ENCODE measurements at places on chromosomes 2 and 18.

DNA sequence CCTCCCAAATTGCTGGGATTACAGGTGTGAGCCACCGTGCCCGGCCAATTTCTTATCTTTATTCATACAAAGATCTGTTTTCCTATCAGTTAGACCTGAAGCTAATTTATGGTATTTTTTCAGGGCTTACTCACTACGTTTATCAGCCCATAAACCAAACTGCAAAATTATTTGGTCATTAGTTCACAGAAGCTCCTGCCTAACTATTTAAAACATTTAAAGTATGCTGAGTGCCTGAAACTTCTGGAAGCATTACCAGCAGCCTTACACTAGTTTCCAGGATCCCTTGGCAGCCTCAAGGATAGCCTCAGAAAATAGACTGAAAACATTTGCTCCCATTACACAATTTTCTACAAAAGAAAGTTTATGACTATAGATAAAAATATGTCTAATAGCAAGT is 68.8 kb downstream of the GALNT13 start:
- DNase-seq, result no peak

DNA sequence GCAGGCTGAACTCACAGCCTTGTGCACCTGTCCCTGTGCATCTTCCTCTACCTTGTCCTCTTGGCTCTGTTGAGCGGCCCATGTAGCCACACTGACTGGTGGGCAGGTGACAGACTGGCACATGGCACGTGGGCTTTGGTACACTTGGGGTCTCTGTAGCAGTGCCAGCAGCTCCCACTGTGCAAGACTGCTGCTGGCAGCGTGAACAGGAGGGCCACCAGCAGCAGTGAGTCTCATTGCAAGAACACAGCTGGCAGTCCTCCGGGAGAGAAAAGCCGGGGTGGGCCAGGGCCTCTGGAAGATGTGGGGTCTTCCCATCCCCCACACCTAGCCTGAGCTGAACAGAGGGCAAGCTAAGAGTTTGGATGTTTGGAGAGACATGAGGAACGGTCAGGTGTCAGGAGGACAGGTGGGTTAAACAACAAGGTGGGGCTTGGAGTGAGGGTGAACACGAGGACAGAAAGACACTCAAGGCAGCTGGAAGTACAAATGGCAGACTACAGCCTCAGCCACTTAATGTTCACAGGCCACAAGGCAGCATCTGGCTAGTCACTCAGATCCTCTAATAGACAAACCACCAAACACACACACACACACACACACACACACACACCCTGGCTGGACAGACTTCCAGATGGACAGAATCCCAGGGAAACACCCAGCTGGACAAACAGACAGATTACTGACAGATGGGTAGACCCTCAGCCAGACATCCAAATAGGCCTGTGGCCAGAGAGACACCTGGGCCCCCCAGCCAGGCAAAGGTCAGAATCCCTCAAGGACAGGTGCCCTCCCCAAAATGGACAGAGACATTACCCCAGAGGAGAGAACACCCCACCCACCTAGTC is 2.3 kb upstream of the PTPN18 start:
- no peak for DNase-seq

DNA sequence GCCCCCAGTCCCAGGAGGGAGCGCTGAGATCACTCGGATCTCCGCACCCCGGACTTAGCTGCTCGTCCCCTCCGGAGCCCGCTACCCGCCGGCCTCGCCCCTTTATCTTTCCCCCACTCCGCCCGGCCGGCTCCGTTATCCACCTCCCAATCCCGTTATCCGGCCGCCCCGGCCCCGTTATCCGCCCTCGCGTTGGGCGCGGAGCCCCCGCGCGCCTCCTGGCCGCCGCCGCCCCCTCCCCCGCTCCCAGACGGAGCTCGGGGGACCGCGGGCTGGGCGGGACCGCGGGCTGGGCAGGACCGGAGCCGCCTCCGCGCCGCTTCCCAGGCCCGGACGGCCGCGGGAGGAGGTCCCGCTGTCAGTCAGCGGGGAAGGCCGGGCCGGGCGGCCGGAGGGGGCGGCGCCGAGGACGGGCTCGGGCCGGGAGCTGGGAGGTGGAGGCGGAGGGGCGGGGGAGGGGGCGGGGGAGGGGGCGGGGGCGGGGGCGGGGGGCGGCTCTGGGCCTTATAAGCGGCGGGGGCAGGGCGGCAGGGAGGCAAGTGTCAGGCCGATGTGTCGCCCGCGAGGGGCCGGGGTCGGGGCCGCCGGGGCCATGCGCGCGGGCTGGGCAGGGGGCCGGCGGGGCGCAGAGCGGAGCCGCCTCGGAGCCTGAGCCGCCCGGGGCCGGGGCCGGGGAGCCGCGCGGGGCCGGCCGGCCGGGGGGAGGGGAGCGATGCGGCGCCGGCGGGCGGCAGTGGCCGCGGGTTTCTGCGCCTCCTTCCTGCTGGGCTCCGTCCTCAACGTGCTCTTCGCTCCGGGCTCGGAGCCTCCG is at the start of gene PKDCC:
Gene PKDCC (plus strand): TSS at position 534 of the 811 bp plus-strand sequence. CDS start 179 bp downstream, at position 713.
- no peak for DNase-seq

DNA sequence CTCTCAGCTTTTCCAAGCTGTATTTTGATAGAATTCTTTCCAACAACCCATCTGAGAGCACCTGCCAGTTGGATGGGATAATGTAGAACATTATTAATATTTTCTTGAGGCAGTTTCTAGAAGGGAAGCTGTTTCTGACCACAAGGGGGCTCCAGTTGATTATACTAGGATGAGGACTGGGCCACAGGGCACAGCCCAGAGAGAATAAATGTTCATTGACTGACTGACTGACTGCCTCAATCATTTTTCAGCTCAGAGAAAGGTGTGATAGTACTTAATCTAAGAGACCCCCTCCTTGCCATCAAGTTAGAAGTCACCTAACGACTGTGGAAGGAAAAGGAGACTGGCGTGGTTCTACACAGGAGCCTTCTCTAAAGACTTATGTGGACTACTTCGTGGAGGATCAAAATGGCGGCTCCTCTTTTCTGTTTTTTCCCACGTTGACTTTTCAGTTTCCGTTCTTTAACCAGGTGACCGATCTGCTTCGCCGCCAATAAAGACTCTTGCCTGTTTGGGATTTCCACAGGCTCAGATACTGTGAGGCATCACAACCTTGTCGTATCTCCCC is 31.9 kb upstream of the CREG2 start:
- DNase-seq, result no peak

DNA sequence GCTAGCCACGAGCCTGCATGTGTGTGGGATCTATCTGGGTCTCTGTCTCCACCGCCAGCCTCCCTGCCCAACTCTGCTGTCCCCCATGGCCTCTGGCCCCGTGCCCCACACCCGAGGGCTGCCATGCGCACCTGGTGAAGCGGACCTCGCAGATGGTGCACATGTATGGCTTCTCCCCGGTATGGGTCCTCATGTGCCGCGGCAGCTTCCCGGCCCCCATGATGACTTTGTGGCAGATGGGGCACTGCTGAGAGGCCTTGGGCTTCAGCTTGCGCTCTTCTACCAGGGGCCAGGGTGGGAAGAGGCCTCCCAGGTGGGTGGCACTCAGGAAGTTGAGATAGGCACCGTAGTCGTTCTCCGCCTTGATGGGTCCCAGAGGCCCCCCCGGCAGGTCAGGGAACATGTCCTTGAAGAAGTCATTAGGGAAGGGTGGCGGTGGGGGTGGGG is 109.3 kb upstream of the SMAD2 start:
- no peak for DNase-seq

All from AG04449 (cell line).